CD4-positive, alpha-beta T cell treated with Interleukin-21 for 1 hour (primary cell): ENCODE measurements at places on chromosomes 11 and 22.
A peak's percentile ranks its signal among the peaks of the same experiment; 100 is the strongest.

- DNase-seq: no peak
Measured at GRCh38 chr22:22386602-22387385, 121.7 kb downstream of the ZNF280B start.

DNA sequence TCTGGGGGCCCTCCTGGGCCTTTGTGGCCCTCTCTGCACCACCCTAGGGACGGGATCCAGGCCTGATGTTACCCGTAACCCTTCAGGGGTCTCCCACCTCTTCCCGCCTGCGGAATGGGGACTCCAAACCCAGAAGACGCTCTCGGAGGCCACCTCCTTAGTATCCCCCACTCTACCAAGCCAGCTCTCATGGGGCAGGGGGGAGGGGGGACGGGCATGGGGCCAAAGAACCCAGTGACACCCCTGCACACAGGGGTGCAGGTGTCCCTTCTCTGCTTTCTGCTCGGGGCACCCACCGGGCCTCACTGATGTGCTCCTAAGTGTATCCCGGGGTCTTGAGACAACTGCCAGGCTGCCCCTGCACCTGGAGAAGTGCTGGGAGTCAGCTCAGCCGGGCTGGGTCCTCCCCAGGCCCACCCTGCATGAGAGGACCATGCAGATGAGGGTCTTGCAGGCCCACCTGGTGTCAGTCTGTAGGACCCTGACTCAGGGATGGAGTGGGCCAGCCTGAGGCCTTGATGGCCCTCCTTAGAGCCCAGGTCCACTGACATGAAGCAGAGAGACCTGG is 176.9 kb downstream of the IGLL1 start:
- DNase-seq: no peak

DNA sequence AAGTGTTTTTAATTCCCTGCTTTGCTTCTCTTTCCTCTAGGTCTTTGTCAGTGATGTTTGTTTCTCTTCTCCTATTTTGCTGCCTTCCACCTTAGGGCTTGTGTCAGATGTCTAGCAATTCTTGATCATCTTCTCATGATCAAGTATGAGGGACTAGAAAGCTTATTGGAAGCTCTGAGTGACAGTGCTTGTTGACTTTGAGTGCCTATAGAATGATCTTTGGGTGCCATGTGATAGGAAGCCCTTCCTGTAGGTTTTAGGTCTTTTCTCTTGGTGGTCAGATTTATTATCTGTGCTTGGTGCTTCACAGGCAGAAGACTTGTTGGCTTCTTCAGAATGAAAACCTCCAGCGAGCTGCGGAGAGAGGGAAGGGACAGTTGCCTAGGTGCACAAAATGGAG is 43.1 kb downstream of the BSX start:
- DNase-seq: no peak

DNA sequence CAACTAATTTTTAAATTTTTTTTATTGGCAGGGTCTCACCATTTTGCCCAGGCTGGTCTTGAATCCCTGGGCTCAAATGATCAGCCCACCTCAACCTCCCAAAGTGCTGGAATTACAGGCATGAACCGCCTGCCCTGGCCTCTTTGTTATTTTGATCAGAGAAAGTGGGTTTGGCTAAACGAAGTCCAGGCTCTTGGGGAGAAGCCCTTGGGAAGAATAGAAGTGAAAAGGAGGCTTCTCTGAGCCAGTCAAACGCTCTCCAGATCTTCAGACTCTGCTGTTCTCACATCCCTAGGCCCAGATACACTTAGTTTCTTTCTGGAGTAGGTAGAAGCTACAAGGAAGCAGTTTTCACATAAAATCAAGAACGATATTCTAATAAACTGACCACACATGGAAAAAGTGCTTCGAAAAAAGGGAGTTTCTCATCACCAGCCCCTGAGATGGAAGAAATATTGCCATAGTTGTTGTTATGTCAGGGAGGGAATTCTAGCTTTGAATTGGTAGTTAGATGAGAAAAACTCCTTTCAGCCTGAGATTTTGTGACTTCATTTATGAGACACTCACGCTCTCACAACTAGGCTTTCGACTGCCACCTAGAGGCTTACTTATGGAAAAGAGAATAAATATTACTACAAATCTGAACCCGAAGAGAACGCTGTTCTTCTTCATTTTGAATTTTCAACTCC is 41.7 kb upstream of the AQP11 start:
- DNase-seq: peak; percentile 57

DNA sequence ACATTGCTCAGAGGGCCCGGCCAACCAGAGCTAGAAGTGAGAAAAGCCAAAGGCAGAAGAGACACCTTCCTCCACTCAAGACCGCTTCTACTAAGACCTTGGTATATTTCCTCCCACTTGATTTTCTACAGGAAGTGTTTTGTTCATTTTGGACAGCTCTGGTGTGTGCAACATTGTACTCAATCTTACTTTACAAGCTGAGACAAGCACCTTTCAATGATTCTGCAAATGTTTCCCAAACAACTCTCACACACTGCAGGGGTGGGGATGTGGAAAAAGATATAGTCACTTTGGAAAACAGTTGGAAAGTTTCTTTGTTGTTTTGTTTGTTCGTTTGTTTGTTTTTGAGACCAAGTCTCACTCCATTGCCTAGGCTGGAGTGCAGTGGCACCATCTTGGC is 15.7 kb downstream of the MYO18B start:
- no peak for DNase-seq

GRCh38 chr11:116851626-116852025 is 14.2 kb upstream of the APOA1 start:
- peak; percentile 69 for DNase-seq

DNA sequence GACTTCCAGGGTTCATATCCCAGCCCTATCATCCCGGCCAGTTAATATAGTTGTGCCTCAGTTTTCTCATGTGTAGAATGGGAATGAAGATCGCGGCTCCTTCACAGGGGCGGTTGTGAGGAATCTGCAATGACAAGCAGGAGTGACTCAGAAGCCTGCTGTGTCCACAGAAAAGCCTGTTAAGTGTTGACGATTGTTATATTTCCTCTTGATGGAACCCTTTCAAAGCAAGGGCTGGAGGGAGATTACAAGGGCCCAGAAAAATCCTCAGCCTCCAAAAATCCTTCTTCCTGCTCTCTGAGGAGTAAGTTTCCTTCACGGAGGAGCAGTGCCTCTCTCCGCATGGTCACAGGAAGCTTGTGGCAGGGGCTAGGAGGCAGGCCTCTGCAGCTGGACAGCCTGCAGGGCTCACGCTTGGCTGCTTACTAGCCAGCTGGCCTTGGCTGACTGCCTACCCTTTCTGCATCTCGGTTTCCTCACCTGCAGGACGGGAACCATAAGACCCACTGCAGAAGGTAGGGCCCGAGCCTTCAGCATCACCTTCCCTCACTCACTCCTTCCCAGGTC is 63.4 kb downstream of the CACNG2 start:
- no peak for DNase-seq

DNA sequence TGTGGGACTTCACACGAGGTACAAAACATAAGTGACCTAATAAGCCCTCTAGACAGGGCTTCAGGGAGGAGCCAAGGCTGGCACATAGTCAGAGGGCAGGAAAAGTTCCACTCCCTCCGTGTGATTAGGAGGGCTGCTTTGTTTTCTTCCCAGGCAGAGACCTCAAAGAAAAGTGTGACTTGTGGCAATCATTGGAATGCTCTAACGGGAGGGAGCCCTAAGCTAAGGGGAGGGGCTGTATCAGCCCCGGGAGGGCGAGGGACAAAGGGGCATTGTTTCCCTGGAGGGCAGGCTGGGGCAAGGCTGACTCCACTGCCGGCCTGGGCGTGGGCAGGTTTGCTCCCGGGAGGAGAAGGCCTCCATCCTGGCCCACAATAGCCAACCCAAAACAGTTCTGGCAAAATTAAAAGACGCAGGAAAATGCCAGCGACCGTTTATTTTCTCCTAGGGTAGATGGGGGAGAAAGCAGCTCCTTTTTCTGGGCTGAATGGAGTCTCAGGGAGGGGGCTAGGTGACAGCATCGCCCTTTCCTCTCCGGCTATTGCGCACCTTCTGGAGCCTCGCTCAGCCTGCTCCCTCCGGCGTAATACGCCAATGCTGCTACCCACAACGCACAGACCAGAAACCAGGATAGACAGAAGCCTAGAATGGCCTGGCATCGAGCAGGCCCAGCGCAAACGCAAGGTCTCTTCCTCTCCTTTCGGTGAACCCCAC is 60.2 kb downstream of the ENDOD1 start:
- no peak for DNase-seq

GRCh38 chr22:36736701-36737320 is 33.3 kb upstream of the CACNG2 start:
- DNase-seq: no peak

- DNase-seq: peak; percentile 70
Measured at GRCh38 chr11:130434521-130435223, 6.3 kb upstream of the ADAMTS8 start.

DNA sequence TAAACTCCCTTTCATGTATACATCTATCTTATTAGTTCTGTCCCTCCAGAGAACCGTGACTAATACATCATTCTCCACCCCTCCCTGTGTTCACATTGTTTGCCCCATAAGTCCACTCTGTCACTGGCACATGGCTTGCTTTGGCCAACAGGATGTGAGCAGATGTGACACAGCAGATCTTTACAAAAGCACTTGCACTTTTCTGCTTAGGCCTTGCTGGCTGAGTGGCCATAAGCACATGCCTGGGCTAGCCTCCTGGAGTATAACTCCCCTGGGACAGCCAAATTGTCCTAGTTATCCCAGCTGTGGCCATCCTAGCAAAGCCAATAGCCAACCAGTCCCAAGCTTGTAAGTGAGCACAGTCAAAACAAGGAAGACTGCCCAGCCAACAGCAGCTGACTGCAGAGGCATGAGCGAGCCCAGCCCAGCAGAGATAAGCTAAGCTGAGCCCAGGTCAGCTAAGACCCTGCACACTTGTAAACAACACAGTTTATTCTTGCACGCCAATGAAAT is 9.7 kb upstream of the RCN1 start:
- no peak for DNase-seq

DNA sequence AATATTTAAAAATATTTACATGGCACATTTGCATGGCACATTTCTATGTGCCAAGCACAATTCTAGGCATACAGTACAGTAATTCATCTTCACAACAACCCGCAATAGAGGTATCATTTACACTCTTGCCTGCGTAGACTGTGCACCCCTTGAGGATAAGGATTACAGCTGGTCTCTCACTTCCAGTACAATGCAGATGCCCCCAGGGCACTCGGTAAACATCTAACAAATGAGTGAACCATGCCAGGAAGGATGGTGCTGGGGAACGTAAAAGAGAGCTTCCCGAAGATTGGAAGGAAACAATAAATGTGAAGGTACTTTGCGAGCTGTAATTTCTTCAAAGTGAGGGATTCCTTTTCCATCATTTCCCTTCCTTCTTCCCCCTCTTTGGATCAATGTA is 1.3 kb downstream of the PRPF19 start:
- no peak for DNase-seq

GRCh38 chr11:9092072-9092471 is 673 bp upstream of the SCUBE2 start:
- DNase-seq: no peak

DNA sequence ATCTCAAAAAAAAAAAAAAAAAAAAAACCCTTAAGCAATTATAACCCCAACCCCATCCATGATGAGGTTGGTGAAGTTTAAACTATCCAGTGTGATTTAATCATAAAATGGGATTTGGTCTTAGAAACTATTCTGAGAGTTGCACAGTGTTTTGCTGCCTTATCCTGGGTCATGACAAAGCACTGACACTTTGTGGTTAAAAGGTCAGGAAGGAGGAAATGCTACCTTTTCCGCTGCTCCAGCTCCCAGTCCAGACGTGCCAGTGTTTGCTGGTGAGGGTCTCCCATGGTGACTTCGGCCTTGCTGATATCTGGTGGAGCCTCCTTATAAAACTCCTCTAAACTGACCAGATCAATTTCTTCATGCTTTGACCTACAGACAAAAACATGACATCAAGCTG is 14.5 kb downstream of the THOC5 start:
- no peak for DNase-seq

- DNase-seq: no peak
Measured at GRCh38 chr11:57357310-57357709, 19.2 kb downstream of the P2RX3 start.

GRCh38 chr11:28636033-28636432 is 527.8 kb downstream of the METTL15 start:
- DNase-seq: no peak

GRCh38 chr11:103364687-103365086 is 255.5 kb downstream of the DYNC2H1 start:
- DNase-seq: no peak

DNA sequence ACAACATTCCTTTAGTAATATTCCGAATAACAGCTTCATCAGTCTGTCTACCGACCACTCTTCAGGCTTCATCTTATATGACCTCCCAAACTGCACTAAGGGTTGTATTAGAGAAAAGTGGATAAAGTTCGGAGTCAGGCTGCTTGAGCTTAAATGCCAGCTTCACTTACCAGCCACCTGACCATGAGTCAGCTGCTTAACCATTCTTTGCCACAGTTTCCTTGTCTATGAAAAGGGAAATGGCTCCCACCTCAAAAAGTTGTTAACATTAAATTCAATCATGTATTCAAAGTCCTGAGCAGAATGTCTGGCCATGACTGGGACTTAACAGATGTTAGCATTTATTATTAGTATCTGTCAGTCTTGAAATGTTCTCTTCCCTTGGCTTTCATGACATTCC is 20.9 kb downstream of the LIMK2 start:
- DNase-seq: no peak

- DNase-seq: no peak
Measured at GRCh38 chr22:45462034-45462655, 40.5 kb upstream of the FBLN1 start.

DNA sequence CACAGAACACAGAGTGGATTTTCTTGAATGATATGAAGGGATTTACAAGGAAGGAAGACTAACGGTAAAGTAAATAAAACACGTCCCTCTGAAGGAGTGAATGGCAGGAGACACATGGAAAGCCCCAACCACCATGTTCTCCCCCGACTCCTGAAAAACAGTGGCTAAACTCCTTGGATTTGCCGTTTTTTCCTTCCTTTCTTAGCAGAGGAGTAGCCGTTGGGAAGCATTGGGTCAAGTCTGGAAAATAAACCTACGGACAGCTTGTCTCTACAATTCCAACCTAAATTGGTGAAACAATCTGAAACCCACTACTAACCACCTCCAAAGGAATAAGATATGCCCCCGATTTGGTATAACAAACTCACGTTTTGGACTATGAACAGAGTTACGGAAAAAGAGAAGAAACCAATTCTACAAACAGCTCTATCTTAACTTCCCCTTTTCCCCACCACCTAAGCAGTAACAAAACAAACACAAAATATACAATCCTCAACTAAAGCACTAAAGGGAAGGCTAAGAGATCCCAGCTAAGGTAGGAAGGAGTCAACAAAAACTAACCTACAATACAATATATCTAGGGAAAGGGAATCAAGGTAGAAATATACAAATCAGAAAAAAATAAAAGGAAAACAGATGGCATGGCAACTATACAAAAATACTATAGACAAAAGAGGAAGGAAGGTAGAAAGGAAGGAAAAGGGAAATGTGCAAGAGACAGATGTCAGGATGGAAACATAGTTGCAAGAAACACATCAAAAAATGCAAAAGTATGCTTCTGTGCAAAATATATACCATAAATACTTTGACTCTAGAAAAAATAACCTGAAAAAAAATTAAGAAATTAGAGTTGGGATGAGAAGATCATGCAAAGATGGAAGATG is 43.8 kb upstream of the LYVE1 start:
- no peak for DNase-seq

- no peak for DNase-seq
Measured at GRCh38 chr11:19432370-19433061, 191.8 kb upstream of the E2F8 start.

GRCh38 chr11:105177658-105178057 is 38.1 kb upstream of the CARD18 start:
- no peak for DNase-seq
